Panc1 (cell line): ENCODE measurements at places on chromosomes 6 and 20. TPM values are rescaled to one million over a fixed set of nuclear protein-coding genes. Genes with fewer than 3 reads are reported as not detected.
A peak's percentile ranks its signal among the peaks of the same experiment; 100 is the strongest.

The SSTR4 gene
- not detected for total RNA-seq

DNA sequence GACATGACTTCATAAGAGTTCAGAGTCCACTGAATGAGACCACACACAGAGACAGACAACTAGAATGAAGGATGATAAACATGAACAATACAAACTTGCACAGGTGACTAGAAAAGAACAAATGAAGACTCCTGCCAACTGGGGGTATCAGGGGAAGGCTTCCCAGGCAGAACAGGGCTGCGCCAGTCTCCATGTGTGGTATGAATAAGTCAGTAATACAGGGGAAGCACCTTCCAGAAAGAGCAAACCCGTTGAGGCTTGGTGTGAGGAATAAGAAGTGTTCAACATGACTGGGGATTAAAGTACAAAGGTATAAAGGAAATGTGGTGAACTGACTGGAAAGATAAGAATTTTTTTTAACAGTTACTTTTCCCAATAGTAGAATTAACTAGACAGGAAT is 3.7 kb upstream of the SLC17A2 start:
- no peak for DNase-seq

DNA sequence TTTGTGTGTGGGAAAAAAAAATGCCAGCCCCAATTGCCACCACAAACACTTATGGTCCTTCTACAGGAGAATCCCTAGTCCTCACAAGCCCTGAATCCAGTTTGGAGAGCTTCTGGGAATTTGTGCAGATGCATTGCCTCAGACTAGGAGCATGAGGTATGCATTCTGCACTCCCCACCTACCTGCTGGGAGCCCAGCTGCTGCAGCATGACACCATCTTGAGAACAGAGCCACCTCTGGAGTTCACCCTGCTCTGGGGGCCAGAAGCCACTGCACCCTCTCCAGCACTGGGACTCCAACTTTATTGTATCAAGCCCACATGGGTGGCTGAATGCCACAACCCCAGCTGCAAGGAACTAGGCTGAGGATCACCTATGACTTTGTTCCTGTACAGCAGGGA is 568.5 kb upstream of the ID4 start:
- no peak for DNase-seq

GRCh38 chr6:97218912-97219311 is 64.1 kb downstream of the MMS22L start:
- no peak for DNase-seq

- no peak for DNase-seq
Observed at GRCh38 chr6:109527989-109528388, 45.0 kb upstream of the ZBTB24 start.

DNA sequence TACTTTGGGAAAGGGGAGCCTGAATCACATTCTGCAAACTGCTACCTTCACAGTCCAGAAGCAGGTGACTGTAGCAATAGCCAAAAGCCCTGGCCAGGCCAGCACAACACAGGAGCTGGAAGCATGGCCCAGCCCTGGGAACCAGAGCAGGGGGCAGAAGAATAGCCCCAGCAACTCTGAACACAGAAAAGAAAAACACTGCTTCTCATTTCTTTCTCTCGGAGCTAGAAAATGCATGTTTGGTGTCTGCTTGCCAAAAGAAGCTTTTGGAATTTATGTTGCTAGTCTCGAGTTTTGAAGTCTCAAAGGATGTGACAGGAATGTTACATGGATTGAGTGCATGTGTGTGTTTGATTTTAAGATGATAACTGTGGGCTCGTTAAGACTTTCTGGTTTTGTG is 79.8 kb upstream of the SCAF8 start:
- no peak for DNase-seq

- no peak for DNase-seq
Observed at GRCh38 chr6:35496841-35497570, at the start of gene TEAD3. TEAD3 (minus strand) TSS chr6:35497079.

GRCh38 chr6:76250666-76251065 is 178.2 kb upstream of the IMPG1 start:
- no peak for DNase-seq

DNA sequence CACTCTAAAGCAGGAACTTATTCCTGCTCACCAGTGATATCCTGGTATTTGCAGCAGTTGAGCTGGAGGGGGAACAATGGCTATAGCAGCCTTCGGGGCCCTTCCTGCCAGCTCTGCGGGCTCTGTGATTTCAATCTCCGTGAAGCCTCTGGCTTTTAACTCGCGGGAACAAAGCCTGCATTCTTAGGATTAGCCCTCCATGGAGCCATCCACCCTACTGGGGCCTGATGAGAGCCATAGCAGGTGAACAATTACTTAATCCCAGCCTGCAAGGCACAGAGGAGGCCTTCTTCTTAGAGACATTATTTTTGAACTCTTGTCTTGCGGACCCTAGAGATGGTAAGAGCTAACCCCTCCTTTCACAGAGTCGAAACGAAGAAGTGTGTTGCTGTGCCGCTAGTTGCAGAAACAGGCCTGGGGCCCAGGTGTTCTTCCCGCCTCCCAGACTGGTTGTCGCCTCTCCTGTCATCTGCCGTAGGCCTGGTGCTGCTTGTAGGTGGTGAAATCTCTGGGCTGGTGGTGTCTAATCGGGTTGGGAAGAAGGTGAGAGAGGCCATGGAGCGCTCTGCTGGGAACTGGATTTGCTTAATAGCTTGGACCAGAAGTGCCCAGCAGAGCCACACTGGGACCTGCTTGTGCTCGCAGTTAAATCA is 9.7 kb downstream of the GHRH start:
- DNase-seq = no peak

DNA sequence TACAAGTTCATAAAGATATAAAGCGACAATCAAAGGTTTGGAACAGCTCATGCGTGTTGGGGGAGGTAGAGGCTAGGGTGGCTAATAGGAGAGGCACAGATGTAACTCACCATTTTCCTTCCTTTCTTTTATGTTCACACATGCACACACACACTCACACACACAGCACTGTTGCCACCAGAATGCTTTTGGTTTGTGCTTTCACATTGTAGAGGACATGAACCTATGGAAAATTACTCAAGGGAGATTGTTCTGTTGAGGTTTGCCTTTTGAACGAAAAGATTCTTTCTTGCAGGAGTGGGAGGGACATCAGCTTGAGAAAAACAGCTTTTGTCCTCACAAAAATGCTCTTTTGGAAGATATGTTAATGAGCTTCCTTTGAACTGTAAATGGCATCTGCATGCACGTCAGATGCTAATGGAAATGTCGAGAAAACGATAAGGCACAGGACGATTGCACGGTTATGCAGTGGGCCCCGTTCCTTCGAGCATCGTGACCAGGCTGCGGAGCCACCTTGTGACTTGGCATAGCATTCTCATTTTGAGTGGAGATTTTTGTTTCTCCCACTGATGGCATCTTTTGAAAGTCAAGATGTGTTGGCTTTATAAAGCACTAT is 724.1 kb downstream of the KIF16B start:
- DNase-seq = no peak

The PTK6 gene
- 6.5 TPM for total RNA-seq

DNA sequence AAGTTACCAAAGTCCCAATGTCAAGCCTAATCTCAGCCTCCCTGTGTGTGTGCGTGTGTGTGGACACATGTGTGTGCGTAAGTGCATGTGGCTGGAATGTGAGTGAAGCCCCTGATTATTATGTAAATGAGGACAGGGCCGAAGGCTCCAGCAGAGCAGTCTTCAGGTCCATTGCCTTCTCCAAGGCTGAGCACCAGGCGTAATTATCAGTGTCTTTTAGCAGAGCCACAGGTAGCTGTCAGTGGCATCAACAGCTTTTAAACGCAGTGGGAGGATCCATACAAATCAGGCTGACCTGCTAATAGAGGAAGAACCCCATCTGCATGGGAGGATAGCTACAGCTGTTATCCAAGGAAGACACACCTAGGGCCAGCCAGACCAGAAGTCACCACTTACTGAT is 324.3 kb upstream of the MOCS1 start:
- DNase-seq = no peak

The LRP11 gene
- total RNA-seq = 151 TPM

The MYBL2 gene
- total RNA-seq = 138 TPM

The GPANK1 gene
- 18.3 TPM for total RNA-seq

DNA sequence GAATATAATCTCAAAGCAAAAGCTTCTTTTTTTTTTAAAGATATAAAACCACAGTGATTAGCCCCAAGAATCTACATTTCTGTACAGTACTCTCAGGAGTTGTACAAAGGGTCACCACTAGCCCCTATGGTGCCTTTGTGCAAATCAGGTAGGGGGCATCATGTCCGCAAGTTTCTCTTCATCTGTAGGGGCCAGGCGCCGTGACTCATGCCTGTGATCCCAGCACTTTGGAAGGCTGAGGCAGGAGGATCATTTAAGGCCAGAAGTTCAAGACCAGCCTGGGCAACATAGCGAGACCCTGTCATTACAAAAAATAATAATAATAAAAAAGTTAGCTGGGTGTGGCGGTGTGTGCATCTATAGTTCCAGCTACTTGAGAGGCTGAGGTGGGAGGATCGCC is 63.9 kb downstream of the ZMYND8 start:
- no peak for DNase-seq

DNA sequence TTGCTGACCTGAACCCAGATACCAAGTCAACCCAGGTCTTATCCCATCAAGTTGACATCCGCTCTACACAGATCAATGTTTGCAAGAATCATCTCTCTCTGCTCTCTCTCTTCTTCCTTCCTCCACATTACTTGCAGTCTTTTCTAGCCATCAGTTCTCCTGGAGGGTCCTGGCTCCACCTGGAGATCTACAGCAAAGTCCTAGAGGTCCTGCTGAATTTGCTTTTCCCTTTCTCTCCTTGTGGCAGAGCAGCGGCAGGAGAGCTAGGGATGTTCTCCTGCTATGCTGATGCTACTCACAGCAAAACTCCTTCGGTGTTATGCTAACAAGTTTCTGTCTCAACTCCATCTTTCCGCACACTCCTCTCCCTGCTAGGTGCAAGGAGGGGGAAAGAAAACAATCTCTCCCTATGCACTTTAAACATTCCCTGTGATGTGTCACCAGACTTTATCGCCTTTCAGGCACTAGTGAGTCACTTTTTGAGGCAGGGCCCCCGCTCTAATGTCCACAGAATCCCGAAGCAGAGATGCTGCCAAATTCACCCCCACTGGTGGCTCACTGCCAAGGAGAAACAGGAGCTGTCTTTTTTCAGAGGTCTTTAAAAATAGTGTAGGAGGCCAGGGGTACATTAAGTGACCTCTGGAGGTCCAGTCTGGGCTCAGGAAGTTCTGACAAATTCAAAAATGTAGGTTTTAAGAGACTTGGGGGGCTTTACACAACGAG is 62.6 kb downstream of the FAM50B start:
- DNase-seq = peak; percentile 38

GRCh38 chr6:128057541-128057940 is 156.7 kb upstream of the THEMIS start:
- no peak for DNase-seq
